NCI-H524 treated with DMSO at 0.1 percent for 48 hours (cell line): ENCODE measurements at places on chromosomes 5 and 9.

DNA sequence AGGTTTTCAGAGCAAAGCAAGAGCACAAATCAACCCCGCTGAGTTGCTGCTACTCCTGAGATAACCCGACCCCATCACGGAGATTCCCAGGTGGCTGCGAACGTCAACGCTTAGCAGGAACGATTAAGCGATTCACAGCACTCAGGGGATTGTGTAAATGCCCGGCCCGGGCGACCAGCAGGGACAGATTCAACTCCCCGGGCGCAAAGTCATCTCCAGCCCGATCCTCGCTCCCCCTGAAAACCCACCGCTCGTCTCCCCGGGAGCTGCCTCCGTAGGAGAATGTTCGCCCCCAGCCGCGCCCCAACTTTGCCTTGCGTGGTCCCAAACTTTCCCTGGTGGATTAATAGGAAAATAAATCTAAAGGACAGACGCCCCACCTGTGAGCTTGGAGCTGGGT is 685 bp downstream of the SLC24A2 start:
- peak; percentile 54 for DNase-seq

- DNase-seq = no peak
Observed at GRCh38 chr5:8288334-8288733, 419.4 kb downstream of the MTRR start.

DNA sequence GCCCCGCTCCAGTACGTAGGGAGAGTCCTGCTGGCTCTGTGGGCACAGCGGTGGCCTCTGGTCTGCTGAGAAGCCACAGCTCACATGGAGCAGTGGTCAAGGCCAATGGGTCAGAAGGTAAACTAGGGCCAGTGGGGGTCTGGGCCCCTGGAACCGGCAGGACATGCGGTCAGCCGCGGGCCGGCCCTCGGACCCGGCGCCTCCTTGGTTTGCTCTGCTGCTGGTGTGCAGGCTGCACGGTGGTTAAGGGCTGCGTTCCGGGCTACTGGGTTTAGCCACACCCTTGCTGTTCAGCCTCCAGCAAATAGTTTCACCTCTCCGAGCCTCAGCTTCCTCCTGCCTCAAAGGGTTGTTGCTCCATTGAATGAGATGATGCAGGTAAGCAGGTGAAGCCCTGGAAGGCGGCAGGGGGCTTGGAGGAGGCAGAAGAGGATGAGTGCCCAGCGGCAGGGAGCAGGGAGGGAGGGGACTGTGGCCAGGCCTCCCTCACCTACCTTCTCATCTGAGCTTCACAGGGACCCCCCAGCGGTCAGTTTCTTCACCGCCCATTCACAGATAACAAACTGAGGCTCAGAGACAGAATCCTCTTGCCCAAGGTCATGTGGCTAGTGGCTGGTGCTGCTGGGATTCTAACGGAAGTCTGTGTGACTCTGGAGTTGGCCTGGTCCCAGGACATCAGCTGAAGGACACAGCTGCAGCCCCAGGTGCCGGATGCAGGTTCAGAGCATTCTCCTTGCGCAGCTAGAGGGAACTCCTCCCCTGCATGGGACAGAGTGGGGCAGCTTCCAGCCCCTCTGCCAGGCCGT is 3.7 kb upstream of the COL5A1 start:
- DNase-seq = no peak

- DNase-seq = no peak
Observed at GRCh38 chr9:117622347-117622746, 81.9 kb upstream of the TLR4 start.

DNA sequence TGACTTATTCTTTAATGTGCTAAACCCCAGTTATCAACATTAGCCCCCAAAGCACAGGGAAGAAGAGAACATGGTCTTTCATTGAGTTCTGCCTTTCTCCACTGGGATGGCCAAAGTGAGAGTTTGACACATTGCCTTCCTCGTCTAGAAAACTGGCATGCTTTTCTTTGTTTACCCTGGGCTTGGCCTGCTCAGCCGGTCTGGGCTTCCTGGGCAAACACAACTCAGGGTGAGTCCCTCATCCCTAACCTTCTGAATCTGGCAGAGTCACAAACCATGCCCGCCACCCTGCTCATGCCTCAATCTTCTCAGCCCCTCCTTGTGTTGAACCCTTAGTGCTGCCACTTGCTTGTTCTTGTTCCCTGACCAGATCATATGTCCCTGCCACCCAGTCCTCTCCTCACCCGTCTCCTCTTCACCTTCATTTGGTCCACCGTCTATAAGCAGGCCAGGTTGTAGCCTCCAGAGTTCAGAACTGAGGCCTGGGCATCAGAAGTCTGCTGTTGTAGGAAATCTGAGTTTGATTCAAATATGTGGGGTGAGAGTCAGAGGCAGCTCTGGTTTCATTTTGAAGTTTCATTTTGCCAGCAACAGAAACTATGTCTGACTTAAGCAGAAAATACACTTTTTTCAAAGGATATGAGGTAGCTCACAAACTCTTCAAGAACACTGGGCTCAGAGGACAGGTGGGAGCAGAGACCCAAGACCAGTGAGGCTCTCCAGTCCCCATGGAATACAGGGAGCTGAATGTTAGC is 217.6 kb downstream of the NDUFS4 start:
- DNase-seq = no peak
